ENCODE measurements at places on chromosomes 12 and 14.
A peak's percentile ranks its signal among the peaks of the same experiment; 100 is the strongest.

- no peak for DNase-seq
Observed at GRCh38 chr12:66119229-66119869, 11.2 kb downstream of the LLPH start.

GRCh38 chr14:92511453-92512238, 1.9 kb upstream of the RIN3 start:
- no peak for DNase-seq

GRCh38 chr14:32939254-32940065, 781 bp downstream of the NPAS3 start:
- DNase-seq: no peak

- no peak for DNase-seq
Observed at GRCh38 chr12:68420225-68421010, 88.3 kb upstream of the MDM1 start.

DNA sequence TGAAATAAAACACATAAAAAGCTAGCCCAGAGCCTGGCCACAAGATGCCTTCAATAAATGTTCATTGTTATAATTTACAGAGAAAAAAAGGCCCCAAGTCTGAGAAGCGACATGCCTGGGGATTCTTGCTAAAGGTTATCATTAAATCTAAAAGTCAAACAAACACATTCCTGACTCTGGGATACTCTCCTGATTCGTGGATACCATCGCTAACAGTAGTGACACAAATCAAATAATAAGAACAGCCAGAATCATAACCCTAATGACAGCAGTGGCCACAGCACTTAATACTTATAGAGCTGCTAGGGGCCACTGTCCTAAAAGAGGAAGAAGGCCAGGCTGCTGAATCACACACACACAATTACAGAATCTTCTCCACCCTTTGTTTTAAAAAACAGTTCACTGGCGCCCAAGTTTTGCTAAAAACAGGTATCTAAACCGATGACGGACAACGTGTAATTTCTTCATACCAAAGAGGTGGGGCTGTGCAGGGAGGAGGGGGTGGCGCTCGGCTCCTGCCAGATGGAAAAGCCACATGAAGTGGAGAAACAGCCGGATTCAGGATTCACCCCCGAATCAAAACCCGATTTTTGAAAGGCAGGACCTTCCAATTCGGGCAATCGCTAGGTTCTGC, 1.2 kb downstream of the CLIP1 start:
- DNase-seq: no peak

- no peak for DNase-seq
Observed at GRCh38 chr14:34450542-34450915, 11.5 kb downstream of the SPTSSA start.

DNA sequence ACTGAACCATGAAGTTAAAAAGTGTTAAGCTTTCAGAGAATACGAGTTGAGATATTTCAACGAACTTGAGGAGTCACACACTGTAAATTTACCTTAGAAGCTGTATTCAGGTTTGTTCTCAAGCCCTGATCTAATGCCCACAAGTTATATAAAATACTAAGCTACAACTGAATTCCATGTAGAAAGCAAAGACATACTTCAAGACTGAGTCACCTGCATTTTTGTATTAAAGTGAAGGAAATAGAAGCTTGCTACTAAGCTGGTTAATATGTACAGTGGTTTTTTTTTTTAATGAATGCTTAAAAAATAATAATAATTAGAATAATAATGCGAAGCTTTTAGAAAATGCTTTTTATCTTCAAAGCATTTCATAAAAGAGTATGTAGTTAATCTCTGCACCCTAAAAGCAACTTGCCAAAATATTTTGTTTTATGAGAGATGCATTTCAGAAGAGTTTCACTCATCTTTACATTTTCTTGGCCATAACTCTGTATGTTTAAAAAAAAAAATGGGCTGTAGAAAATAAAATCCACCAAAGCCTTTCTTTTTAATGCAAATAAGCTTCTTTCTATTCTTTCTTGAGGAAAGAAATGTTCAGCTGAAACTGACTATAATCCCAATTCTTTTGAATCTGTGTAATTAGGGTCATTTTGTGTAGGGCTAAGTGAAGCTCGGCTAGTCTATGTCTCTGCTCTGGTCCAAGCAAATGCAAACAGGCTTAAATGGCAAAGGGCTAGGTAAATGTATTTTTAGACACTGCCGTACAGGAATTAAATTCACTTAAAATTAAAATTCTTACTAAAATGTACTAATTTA, 1047.5 kb upstream of the FLRT2 start:
- DNase-seq: no peak

DNA sequence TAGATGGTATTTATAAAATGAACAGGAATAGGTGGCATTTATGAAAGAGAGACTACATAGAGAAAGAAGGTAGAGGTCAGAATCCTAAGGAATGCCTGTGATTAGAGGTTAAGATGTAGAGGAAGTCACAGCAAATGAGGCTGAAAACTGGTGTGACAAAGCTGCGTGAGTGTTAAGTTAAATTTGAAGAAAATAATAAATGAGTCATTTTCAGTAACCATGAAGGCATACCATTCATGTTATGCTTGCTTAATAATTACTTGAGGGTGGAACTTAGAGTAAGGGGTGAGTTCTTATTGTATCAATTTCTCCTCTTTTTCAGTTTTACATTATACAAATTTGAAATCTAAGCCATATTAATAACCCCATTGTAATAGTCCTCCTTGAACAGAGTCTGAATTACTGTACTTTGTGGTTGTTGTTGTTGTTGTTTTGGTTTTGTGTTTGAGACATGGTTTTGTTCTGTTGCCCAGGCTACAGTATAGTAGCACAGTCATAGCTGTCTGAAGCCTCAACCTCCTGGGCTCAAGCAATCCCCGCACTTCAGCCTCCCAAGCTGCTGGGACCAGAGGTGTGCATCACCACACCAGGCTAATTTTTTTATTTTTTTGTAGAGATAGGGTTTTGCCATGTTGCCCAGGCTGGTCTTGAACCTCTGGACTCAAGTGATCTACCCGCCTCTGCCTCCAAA, 761.5 kb downstream of the GALC start:
- no peak for DNase-seq

GRCh38 chr12:2548081-2548480, 246.7 kb upstream of the FKBP4 start:
- no peak for DNase-seq

- DNase-seq: no peak
Observed at GRCh38 chr14:24151404-24152080, 4.2 kb downstream of the RNF31 start.

- DNase-seq: no peak
Observed at GRCh38 chr14:59451849-59452248, 13.3 kb downstream of the GPR135 start.

DNA sequence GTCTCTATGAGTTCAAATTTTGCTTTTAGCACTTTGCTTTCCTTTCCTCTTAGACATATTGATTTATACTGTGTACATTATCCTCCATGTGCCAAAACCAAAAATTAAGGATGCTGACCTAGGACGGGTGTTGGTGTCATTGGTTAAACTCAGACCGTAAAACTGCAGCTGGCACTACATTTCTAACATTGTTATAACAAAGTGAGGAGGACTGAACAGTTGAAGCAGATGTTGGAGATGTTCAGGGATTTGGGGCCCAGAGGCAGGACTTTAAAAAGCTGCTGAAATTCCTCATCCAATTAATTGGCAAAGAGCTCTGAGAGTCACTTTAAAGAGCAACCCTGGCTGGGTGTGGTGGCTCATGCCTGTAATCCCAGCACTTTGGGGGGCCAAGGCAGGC, 72.4 kb downstream of the TMTC1 start:
- DNase-seq: no peak

- DNase-seq: no peak
Observed at GRCh38 chr12:47407463-47408129, 298.2 kb downstream of the RPAP3 start.

GRCh38 chr14:53054457-53054856, 98.7 kb downstream of the DDHD1 start:
- DNase-seq: no peak

DNA sequence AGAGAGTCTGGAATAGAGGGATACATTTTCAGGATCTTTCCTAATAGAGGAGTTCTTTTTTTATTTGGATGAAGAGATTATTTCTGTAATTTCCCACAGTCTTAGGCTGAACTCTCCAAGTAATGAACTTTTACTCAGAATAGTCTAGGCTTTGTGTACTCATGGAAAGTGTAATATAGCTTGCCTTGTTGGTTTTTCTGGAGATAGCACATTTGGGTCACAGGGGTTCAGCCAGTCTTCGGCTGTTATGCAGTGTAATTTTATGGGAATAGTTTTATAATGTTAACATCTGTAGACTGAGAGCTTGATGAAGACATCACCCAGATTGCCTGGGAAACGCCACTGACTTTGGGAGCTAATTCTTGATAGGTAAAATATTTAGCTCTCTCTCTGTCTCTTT, 450.8 kb downstream of the RAD51B start:
- DNase-seq: no peak

GRCh38 chr12:67630373-67631088, 18.0 kb upstream of the DYRK2 start:
- peak; percentile 62 for DNase-seq

GRCh38 chr12:32163596-32163995, 56.9 kb downstream of the BICD1 start:
- DNase-seq: no peak

- DNase-seq: no peak
Observed at GRCh38 chr14:55077170-55078151, 26.0 kb downstream of the MAPK1IP1L start.

GRCh38 chr12:24798335-24798734, 150.6 kb downstream of the BCAT1 start:
- DNase-seq: no peak

GRCh38 chr14:100896369-100897060, 7.0 kb downstream of the RTL1 start:
- DNase-seq: no peak

GRCh38 chr14:85118274-85118673, 411.7 kb upstream of the FLRT2 start:
- no peak for DNase-seq

GRCh38 chr12:2984249-2984648, 25.1 kb downstream of the TEAD4 start:
- no peak for DNase-seq

- no peak for DNase-seq
Observed at GRCh38 chr12:22598141-22598762, 26.7 kb upstream of the ETNK1 start.

- no peak for DNase-seq
Observed at GRCh38 chr12:113610698-113611097, 139.0 kb upstream of the LHX5 start.

- peak; percentile 0 for DNase-seq
Observed at GRCh38 chr12:51821440-51822260, 26.9 kb downstream of the FIGNL2 start.

GRCh38 chr12:93106910-93107309, 177.8 kb upstream of the EEA1 start:
- no peak for DNase-seq

- DNase-seq: no peak
Observed at GRCh38 chr12:46858368-46858767, 32.6 kb upstream of the SLC38A4 start.

DNA sequence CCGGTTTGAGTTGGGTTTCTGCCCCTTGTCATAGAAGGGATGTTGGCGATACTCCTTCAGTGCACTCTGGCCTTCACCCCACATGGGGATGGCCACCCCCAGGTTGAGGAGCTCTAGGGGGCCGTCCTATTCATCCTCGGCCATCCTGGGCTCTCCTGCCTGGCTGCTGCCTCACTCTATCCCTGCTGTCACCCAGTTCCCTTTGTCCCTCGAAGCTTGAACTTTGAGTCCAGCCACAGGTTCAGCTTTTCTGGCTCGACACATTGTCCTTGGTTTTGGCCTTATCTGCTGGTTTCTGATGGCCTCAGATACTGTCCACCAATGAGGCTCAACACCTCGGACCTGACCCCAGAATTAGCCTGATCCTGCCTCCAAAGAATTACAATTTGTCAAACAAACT, 58.6 kb downstream of the C14orf132 start:
- no peak for DNase-seq

DNA sequence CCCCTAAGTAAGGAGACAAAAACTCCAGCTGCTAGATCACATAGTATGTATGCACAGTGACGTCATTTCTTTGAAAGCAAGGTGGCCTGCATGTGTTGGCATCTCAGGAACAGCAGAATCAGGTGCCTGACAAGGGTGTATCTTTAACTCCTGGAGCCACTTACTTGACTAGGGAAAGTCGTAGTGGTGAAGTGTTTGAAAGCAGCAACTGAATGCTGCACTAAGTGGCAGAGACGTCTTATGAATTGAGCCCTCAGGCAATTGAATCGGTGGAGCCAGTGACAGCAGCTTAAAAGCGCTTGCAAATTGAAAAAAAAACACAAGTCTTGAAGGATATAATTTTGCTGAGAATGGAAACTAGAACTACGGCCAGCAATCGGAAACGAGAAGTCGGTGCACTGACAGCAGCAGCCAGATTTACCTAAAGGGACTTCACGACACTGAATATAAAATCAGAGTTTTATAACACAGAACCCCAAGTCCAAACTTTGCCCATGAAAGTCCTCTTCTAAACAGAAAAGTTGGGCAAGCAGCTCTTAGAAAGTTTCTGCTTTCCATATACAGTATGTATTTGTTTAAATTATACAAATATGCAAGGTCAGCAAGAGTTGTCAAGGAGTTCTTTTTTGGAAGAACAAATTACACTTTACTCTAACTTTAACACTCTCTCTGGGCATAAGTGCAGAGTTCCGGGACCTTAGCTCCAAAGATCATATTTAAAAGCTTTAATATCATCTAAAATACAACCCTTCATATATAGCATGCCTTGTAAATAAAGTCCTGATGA, 1.1 kb downstream of the IGF1 start:
- no peak for DNase-seq

DNA sequence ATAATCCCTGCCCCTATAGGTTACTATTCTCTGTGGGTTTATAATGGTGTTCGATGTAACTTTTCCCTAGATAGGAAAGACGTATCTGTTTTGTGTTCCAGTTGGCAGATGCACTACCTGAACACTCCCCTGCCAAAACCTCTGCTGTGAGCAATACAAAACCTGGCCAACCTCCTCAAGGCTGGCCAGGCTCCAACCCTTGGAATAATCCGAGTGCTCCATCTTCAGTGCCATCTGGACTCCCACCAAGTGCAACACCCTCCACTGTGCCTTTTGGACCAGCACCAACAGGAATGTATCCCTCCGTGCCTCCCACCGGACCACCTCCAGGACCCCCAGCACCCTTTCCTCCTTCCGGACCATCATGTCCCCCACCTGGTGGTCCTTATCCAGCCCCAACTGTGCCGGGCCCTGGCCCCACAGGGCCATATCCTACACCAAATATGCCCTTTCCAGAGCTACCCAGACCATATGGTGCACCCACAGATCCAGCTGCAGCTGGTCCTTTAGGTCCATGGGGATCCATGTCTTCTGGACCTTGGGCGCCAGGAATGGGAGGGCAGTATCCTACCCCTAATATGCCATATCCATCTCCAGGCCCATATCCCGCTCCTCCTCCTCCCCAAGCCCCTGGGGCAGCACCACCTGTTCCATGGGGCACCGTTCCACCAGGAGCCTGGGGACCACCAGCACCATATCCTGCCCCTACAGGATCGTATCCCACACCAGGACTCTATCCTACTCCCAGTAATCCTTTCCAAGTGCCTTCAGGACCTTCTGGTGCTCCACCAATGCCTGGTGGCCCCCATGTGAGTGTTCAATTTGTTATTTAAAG, 11.3 kb downstream of the MAPK1IP1L start:
- no peak for DNase-seq

- no peak for DNase-seq
Observed at GRCh38 chr12:41311883-41312282, 123.8 kb downstream of the PDZRN4 start.

Measured in stimulated activated CD8-positive, alpha-beta memory T cell treated with anti-CD3 and anti-CD28 coated beads, Interleukin-2, amount 100 ng/mL, for 1 hour (primary cell).